Smooth muscle cell of bladder (primary cell): ENCODE measurements at places on chromosomes 6 and 20. TPM values are rescaled to one million over a fixed set of nuclear protein-coding genes. Genes with fewer than 3 reads are reported as not detected.

CNR1 gene
- under 0.01 TPM in 1 of 2 replicates, not detected in the other for total RNA-seq

TSPO2 gene
- total RNA-seq: not detected in 2 replicates

POM121L2 gene
- not detected in 2 replicates for total RNA-seq

USP49 gene
- 2.0 and 2.4 TPM in 2 replicates for total RNA-seq

ANGPT4 gene
- not detected in 2 replicates for total RNA-seq
